GM04503 (cell line): ENCODE measurements at places on chromosomes 4 and X.

DNA sequence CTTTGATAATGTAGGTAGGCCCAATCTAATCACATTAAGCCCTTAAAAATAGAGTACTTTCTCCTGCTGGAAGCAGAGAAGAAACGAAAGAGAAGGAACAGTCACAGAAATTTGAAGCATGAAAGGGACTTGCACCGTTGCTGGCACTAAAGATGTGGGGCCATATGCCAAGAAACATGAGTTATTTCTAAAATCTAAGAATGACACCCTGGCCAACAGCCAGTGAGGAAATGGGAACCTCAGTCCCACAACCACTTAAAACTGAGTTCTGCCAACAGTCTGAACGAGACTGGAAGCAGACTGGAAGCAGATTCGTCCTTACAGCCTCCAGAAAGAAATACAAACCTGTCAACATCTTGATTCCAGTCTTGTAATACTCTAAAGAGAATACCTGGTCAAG, 70.1 kb downstream of the CENPC start:
- DNase-seq, result no peak

GRCh38 chr4:42489095-42489494, 91.8 kb downstream of the SHISA3 start:
- no peak for DNase-seq

DNA sequence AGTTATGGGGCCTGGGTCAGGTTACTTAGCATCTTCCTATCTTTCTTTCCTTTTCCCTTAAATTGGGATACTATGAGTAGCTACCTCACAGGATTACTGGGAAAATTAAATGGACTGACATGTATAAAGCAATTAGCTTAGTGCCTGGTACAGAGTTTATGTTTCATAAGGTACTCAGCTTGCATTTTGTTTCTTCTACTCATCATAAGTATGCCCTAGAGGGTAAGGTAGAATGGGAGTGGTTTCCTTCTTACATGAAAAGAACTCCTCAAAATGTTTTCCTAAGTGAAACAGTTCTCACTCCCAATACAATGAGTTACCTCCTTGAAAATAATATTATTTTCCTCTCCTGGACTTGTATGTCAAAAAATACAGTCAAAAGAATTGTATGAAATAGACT, 75.7 kb downstream of the NPFFR2 start:
- DNase-seq, result no peak

DNA sequence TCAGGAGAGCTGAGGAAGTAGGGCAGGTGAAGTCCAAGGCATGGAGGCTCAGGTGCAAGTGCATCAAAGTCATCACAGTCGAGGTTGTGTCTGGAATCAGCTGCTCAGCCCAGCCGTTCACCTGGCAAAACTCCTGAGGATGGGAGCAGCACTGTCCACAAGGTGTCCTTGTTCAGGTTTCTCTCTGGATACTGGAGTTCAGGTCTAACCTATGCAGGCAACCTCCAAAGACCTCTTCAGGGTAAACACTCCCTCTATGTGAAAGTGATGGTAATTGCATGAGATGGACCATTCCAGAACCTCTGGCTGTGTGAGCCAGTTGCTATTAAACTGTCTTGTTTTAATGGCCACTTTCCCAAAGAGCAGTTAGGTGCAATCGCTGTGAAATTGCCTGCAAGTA, 120.2 kb upstream of the PSAPL1 start:
- DNase-seq, result no peak

DNA sequence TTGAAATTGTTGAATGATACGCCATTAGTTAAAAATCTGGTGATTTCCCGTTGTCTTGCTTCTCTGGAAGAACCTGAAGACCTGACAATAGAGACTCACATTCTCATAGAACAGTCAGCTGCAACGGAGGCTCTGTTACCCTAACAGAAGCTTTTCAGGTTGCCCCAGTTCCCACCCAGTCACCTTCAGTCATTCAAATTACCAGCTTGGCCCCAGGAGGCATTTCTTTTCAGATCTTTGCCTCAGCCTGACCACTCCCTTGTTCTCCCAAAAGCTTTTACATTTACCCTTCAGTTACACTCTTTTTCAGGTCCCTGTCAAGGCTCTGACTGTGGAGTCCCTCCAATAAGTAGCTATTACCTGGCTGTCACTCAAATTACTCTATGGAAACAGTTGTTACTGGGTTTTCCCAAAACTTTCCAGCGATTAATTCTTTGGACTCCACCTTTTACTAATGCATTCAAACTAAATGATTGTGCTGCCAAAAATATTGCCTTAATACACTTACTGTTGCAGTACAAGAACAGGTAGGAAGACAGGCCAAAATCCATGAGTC, 162.2 kb upstream of the FTHL17 start:
- no peak for DNase-seq

GRCh38 chrX:11423362-11423818, 130.2 kb downstream of the AMELX start:
- no peak for DNase-seq

DNA sequence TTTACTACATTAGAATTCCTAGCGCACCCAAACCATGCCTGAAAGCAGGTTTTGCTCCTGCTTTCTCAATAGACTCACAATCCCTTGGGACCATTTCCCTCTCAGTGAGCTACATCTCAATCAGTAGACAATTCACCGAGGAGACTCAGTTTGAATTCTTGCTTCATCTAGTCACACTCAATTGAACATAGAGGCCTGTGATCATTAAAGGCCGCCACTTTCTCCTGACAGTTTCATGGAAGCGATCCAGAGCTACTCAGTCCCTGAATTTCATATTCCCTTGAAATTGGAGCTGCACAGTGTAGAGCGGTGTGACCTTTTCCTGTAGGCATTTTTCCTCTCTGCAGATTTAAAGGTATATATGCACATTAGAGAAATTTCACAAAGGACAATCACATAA, 193.9 kb upstream of the SPOCK3 start:
- DNase-seq, result no peak

- DNase-seq, result no peak
Measured at GRCh38 chr4:52550186-52550585, 108.9 kb downstream of the USP46 start.

- no peak for DNase-seq
Measured at GRCh38 chr4:62360156-62360545, 1160.0 kb downstream of the ADGRL3 start.

DNA sequence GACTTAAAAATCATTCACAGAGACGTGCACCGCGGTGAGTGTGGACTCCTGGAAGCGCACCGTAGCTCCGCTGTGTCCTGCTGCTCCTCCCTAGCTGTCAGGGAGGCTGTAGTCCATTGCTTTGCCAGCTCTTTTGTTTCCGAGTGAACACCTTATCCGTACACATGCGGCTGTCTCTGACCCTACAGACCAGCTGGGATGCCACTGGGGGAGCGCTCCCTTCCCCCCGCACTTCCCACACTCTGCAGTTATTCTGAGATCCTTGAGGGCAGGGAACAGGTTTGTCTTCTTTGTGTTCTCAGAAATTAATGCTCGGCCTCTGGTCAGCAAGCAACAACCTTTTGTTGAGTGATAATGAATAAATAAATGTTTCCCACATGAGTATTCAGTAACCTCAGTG, 33.7 kb upstream of the MSANTD1 start:
- no peak for DNase-seq

DNA sequence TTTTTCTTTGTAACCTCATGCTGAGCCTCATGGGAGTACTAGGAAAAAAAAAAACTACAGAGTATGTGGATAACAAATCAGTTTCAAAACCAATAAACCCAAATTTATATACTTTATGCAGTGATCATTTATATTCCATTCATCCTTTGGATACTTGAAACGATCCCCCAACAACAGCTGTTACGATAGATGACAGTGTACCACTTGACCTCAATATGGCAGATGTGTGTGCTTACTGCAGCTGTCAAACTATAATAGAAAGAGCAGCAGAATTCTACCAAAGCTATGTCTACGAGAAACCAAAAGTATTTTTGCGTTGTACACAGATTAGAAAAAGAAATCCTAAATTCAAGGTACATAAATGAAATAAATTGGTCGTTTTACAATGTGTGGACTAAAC, 337.8 kb downstream of the PDGFC start:
- no peak for DNase-seq
